ENCODE measurements at places on chromosomes 16 and 17.

DNA sequence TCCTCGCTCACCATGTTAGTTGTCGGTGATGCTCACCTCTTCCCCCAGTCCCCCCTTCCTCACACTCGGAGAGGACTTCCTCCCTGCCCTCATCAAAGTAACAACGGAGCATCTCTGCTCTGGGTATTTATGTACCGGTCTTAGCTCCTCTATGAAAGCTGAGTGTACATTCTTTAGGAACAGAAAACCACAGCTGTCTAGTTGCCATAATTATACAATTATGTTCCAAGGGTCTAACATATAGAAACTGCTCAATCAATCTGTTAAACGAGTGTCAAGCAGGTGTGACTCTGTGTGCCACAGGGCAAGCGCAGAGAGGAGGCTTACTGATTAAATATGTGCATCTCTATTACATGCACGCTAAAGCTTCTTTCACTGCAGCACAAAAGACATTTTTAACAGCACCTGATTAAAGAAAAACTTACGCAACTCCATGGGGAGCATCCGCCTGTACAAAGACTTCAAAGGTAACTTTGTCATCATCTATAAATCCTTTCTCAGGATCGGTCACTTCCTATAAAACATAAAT is 37.8 kb downstream of the LITAFD start:
- DNase-seq, result no peak

GRCh38 chr17:73878923-73879322 is 234.7 kb upstream of the SDK2 start:
- no peak for DNase-seq

GRCh38 chr17:68519911-68520310 is 7.7 kb downstream of the PRKAR1A start:
- DNase-seq, result no peak

DNA sequence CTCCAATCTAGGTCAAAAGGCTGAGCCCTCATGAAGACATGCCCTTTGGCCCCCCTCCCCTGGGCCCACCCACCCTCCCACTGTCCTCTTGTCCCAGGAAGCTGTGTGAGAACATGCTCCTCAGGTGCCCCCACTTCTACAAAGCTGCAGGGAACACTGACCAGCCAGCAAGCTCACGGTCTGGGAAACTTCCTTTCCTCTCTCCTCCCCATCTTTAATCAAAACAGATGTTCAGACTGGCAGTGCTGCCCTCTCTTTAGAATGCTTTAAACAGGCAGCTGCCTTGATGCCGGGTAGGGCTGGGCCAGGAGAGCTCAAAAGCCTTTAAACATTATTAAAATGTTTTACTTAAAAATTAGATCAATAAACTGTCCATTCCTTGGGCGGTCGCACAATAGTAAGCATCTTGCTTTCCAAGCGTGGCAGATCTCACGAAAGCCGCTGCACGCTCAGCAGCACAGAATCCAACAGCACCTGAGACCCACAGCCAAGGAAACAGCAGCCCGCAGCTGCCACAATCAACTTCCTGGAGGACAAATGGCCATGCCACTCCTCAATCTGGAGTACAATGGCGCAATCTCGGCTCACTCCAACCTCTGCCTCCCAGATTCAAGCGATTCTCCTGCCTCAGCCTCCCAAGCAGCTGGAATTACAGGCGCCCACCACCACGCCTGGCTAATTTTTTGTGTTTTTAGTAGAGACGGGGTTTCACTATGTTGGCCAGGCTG is 399.2 kb downstream of the SLC39A11 start:
- no peak for DNase-seq

DNA sequence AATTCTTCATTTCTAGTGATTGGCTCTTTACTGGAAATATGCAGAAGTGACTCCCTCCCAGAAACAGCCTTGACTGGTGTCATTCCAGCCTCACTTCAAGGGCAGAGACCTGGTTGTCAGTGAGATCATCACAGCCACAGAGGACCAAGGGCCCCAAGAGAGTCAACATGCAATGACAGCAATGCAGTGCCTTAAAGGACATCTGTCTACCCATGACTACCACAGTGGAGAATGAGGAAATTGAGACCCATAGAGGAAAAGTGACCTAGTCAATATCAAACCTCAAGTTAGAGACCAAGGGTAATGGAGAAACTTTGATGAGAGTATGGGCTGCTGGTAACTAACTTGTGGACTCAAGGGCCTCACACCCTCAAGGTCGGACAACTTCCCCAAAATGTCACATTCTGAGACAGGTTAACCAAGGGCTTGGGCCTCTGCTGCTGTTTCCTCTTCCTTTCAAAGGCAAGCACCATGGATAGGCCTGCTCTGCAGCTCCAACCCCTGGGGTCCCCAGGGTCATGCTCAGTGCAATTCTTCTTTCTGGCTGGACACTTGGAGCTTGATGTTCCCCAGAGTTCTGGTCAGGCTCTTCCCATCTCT is 11.3 kb downstream of the NOG start:
- DNase-seq, result no peak

DNA sequence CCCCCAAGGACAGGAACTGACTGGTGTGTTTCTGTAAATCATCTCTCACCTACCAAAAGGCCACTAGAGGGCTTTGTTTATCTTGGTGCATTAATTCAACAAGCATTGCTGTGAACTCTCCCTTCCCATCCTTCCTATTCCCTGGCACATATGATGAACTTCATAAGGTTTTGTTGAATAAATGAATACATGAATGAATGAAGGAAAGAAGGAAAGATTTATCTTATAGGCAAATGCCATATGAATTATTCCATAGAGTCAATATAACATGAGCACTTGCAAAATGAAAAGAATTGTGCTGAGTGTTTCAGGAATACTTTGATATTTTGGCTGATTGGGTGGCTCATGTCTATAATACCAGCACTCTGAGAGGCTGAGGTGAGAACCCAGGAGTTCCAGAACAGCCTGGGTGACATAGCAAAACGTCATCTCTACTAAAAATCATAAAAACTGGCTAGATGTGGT is 4.3 kb downstream of the SPDYE4 start:
- no peak for DNase-seq

- no peak for DNase-seq
Observed at GRCh38 chr17:27845264-27846041, 45.1 kb upstream of the NOS2 start.

DNA sequence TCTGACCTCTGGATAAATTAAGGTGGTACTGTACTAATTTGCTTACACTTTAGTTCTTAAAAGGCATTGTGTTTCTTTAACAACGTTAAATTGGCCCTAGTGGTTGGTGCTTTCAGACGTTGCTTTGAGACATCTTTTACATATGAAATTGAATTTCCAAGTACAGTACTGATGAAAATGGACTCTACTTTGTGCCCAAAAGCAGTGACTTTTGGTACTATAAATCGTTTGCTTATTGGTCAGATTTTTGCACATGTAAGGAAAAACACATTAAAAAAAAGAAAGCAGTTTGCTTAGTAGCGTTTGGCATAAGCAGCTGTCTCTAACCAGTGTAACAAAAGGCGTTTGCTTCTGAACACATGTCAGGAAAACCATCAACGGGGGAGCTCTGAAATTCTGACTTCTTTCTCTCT is 139.6 kb downstream of the CDK5R1 start:
- no peak for DNase-seq

GRCh38 chr17:32483451-32484019 is 3.3 kb upstream of the CDK5R1 start:
- DNase-seq, result peak; percentile 60

GRCh38 chr17:17528696-17529652 is 32.8 kb upstream of the RASD1 start:
- DNase-seq, result no peak

- DNase-seq, result no peak
Observed at GRCh38 chr17:80772906-80773242, 218.8 kb upstream of the CHMP6 start.

GRCh38 chr17:61285526-61286320 is 113.9 kb upstream of the TBX2 start:
- no peak for DNase-seq

DNA sequence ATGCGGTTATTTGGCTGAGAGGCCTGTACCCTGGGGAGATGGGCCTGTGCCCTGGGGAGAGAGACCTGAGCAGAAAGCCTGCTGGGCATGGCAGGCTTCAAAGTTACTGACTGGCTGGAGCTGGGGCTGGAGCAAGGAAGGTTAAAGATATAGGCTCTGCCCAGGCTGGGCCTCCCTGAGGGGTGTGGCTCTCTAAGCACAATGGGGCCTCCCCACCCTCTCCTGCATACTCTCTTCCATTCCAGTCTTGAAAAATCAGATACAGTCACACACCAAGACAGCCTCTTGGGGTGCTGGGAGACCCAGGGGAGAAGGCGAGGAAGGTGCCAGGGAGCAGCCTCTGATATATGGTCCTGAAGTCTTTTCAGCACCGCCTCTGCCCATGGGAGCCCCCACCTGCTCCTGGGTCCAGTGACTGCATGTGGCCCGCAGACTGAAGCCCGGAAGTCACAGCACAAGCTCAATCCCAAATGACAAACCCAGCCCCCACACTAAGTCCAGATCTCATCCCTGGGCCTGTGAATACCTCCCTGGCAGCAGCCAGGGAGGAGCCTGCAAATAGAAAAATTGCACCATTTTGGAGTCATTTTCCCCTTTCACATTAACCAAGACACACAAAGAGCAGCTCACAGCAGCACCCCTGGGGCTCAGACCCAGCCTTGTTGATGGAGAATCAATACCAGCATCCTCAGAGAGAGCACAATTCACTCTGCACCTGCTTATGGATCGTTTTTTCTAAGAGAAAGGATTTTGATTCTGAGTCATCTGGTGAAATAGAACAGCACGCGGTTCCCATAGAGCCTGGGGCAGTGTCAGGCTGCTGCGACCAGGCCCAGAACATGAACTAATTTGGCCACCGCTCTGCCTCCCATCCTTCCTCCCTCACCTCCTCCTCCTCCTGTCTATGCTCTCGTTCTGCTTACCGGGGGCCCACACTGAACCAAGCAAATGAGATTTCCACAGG is 25.6 kb upstream of the CACNG1 start:
- no peak for DNase-seq

DNA sequence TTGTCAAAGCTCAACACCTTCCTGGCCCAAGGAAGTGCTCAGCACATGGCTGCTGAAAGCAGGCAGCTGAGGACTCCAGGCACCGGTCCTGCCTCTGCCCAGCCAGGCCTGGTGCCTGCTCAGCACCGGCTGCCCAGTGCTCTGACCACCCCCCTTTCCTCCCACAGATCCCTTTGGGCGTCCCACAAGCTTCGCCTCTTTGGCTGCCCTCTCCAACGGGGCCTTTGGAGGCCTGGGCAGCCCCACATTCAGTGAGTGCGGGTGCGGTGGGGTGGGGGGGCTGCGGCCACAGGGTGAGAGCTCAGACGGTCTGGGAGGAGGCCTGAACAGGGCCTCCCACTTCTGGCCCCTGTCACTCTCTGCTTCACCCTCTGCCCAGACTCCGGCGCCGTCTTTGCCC is 10.2 kb downstream of the FBRS start:
- no peak for DNase-seq

- DNase-seq, result no peak
Observed at GRCh38 chr17:34377078-34377823, 14.2 kb upstream of the CCL1 start.

DNA sequence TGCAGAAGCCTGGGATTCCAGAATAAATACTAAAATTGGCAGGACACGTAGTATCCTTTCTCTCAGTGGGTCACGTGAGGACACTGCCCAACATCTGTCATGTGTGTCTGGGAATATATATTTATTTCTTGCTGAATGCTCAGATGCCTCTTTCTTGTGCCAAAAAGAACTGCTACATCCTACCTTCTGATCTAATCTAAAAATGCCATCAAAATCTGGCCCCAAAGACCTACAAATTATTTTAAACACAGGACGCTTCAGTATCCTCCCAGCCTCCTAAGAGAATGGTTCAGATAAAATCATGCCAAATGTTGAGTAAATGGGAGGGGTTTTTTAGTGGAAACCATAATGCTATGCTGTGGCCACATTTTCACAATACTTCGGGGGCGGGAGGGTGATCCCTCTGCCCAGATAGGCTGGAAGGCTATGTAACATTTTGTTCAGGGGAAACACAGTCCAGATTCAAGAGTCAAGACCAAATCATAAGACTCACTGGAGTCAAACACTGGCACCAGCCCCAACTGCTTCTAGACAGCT is 22.9 kb upstream of the CORO6 start:
- no peak for DNase-seq

DNA sequence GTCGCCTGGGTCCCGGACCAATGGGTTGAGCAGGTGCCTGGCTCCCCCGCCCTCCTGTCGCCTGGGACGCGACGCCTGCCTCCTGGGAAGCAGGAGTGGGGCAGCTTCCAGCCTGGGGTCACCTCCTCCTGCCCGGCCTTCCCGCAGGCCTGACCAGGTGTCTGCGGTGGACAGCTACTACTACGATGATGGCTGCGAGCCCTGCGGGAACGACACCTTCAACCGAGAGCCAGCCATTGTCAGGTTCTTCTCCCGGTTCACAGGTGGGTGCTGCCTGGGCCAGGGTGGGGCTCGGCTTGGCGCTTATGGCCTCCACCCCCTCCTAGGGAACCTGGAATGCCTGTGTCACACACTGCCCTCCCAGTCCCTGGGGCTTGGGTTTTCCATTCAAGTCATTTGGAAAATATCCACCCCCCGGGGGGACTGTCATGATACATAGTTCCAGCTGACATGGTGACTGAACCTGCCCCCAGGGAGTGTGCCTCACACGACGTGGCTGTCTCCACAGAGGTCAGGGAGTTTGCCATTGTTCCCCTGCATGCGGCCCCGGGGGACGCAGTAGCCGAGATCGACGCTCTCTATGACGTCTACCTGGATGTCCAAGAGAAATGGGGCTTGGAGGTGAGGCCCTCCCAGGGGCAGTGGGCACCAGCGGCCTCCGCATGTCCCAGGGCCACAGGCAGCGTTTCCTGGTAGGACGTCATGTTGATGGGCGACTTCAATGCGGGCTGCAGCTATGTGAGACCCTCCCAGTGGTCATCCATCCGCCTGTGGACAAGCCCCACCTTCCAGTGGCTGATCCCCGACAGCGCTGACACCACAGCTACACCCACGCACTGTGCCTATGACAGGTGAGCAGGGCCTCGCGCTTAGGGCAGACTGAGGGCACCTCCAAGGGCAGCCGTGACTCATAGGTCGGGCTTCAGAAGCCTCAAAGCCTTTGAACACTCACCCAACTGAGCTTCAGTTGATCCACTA is 2.3 kb downstream of the DNASE1 start:
- DNase-seq, result no peak

GRCh38 chr17:79144133-79144532 is 69.5 kb downstream of the ENGASE start:
- no peak for DNase-seq

- DNase-seq, result no peak
Observed at GRCh38 chr16:51666074-51666473, 515.0 kb upstream of the SALL1 start.

DNA sequence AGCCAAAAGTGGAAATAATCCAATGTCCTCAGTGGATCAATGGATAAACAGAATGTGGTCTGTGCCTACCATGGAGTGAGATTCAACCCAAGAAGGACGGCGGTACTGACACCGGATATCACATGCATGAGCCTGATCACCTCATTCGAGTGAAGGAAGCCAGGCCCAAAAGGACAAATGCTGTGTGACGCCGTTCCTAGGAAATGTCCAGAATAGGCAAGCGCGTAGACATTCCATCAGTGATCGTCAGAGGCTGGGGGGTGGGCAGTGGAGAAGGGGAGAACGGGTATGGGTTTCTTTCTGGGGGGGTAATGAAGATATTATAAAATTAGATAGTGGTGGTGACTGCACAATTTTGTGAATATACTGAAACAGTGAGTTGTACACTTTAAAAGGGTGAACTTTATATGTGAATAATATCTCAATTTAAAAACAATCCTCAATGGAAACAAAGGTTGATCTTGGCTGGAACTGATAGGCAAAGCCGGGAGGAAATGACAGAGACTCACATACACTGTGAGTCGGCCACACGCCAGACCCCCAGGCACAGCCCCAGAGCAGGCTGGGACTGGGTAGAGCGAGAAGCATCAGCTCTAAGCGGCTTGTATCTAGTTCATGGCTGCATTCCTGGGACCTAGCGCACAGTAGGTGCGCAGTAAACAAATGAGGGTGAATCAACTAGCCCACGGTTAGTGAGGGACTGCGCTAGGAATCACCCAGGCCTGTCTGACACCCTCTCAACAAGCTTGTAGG is 3.5 kb downstream of the DBNDD1 start:
- no peak for DNase-seq
